ENCODE measurements at places on chromosomes 2 and 18. TPM values are rescaled to one million over a fixed set of nuclear protein-coding genes. Genes with fewer than 3 reads are reported as not detected.

GRCh38 chr2:179613701-179614100, 247.7 kb downstream of the ZNF385B start:
- DNase-seq: no peak

DNA sequence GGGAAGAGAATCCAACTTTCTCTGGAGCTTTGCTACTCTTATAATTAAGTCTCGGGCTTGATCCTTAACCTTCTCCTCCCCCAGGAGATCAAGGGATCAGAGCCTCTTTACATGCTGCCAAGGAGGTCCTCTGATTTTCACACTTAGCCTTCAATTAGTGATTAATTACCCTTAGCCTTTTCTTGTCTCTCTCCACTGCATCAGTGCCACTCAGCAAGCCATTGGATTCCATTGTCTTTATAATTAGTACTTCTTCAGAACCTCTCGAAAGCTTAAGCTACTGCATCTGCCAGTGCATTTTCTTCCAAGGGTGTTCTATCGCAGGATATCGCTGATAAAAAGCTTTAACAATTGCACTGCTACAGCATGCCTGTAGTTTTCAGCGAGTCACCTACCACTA, 477.0 kb upstream of the MEIS1 start:
- no peak for DNase-seq

DNA sequence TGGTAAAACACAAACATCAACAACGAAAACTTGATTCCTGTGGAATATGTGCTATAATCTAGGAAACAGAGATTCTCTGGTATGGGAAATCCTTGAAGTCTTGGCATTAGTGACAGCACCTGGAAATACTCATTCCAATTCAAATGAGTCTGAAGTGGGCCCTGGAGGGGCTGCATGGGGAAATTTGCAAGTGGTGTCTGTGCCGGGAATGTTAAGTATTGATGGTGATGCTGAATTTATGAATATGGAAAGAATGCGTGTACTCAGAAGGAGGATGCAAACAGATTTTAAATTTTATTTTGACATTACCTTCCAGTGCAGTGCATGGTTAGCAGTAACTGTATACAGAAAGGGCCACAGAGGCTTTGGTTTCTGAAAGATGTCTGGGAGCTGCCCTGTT, 37.2 kb downstream of the PTPRM start:
- DNase-seq: no peak

DNA sequence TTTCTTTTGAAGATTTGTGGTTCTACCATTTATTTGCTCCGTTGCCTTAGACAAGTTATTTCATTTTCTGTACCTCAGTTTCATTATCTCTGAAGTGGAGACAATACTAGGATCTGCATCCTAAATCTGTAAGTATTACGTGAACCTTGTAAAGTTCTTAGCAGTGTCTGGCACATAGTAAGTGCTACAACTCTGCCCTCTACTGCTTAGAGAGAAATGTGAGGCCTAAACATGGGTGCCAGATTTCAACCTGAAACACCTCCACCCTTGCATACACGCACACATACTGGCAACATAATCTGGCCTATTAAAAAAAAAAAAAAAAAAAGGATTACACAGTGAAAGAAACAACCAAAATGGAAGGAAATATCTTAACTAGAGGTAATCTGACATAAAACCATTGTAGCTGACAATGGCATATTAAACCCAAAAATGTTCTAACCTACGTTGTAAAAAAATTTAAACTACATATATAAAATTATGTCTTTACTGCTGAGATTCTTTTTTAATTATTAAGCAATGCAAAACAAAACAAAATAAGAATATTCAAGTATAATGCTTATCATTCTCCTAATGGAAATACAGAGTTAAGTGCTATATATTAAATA, 132.6 kb downstream of the MAP2 start:
- no peak for DNase-seq

DNA sequence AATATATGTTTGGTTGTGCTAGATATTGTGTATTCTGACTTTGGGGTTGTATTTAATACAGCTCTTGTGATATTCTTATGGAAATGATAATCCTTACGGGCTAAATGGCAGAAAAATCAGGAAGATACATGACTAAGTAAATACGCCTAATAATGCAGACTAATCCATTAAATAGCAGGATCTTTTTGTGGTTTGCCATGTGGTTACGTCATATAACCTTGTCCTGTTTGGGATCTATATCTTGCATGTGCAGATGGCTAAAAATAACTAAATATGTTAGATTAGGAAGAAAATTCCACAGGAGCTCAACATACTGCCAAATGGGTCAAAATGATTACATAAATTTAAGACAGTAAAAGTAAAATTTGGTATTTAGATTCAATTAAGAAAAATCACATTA, 83.0 kb downstream of the NEB start:
- DNase-seq: no peak

DNA sequence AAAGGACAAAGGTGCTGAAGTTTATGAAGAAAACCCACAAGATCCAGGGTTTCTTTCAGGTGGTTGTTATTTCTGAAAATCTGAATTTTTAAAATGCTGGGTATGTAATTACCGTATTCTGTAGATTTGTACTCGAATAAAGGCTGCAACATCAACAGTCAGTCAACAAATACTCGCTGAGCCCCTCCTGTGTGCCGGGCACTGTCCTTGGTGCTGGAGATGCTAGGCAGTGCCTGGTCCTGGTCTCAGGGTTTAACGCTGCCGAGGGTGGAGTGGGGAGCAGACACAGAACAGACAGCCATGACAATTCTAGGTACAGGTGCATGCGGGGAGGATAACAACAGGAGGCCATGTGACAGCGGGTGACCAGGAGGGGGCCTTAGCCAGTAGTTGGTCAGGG, 27.2 kb upstream of the PDIA6 start:
- no peak for DNase-seq

DNA sequence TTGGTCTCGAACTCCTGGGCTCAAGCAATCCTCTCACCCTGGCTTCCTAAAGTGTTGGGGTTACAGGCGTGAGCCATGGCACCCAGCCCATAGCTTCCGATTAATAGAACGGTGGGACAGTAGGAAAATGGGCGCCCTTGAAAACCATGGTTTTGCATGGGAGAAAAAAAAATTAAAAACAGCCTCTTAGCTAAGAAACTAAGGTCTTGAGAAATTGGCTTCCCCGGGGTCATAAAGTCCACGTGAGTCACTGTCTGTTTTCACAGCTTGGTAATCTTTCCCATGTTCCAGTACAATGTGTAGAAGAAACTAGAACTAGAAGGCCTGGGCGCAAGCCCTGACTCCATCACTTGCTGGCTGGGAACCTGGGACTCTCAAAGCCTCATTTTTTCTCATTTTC, 20.7 kb downstream of the B3GNT2 start:
- no peak for DNase-seq

DNA sequence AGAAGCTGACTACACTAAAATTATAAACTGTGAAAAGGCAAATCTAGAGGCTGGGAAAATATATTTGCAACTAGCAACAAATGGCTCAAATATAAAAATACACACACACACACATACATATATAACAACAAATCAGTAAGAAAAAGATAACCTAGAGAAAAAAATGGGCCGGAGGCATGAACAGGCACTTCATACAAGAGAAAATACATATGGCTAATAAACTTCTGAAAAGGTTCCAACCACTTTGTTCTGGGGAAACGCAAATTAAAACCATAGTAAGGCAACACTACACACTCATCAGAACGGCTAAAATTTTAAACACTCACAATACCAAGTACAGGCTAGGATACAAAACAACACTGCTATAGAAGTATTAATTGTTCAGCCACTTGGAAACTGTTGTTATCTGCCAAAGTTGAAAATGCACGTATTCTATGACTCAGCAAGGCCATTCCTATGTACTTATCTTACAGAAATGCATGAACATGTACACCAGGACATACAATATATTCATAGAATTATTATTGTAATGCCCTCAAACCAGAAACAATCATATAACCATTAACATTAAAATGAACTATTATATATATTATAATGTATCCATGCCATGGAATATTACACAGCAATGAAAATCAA, 15.6 kb downstream of the WDSUB1 start:
- no peak for DNase-seq

GRCh38 chr18:45802814-45803492, 22.5 kb upstream of the SIGLEC15 start:
- DNase-seq: no peak

DNA sequence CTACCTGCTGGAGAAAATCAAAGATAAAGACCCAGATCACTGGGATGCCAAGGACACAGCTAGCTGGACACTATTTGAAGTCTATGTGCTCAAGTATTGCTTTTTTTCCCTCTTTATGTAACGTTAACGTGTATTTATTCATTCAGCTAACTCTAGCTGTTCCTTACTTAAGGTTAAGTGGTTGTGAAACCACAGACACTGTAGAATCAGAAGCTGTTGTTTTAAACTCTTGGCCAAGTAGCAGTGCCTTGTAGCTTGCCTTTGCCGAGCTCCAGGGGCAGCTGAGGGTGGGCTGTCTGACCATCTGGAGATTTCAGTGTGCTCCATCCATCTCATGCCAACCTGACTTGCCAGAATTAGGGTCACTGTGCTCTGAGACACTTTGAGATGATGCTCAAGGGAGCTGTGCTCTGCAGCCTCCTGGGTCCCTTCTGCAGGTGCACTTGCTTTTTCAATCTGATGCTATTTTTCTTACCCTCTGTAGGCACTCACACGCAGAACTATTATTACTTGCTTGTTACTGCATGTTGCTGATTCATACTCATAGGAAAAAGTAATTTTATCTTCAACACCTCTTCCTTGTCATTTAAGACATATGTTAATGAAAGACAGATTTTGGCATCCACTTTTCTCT, 116.2 kb downstream of the METTL8 start:
- no peak for DNase-seq

GRCh38 chr2:240205348-240205747, 64.9 kb upstream of the OTOS start:
- no peak for DNase-seq

GRCh38 chr2:163269374-163270021, 430.9 kb upstream of the KCNH7 start:
- no peak for DNase-seq

DNA sequence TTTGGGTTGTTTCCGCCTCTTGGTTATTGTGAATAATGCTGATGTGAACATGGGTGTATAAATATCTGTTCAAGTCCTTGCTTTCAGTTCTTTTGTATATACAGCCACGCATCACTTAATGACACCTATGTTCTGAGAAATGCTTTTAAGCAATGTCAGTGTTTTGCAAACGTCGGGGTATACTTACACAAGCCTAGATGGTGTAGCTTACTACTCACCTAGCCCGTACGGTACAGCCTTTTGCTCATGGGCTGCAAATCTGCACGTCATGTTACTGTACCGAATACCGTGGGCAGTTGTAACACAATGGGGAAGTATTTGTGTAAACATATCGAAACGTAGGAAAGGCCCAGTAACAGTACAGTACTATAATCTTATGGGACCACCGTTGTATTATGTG, 12.4 kb downstream of the RALB start:
- DNase-seq: no peak

DNA sequence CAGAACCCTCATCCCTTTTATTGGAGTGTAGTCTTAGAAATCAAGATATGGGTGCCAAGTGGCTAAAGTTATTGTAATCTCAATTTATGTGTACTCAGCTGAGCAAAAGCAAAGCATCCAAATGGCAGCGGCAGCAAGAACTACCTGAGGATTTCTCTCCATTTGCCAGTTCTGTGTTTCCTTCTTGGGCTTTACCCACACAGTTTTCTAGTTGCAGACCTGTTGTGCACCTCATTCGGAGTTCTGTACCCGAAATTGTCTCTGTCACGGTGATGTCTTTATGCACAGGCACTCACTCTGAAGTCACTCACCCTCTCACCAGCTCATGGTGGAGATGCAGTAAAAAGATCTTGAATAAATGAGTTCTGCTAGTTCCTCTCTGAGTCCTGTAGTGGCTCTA, 43.6 kb downstream of the INPP4A start:
- no peak for DNase-seq

DNA sequence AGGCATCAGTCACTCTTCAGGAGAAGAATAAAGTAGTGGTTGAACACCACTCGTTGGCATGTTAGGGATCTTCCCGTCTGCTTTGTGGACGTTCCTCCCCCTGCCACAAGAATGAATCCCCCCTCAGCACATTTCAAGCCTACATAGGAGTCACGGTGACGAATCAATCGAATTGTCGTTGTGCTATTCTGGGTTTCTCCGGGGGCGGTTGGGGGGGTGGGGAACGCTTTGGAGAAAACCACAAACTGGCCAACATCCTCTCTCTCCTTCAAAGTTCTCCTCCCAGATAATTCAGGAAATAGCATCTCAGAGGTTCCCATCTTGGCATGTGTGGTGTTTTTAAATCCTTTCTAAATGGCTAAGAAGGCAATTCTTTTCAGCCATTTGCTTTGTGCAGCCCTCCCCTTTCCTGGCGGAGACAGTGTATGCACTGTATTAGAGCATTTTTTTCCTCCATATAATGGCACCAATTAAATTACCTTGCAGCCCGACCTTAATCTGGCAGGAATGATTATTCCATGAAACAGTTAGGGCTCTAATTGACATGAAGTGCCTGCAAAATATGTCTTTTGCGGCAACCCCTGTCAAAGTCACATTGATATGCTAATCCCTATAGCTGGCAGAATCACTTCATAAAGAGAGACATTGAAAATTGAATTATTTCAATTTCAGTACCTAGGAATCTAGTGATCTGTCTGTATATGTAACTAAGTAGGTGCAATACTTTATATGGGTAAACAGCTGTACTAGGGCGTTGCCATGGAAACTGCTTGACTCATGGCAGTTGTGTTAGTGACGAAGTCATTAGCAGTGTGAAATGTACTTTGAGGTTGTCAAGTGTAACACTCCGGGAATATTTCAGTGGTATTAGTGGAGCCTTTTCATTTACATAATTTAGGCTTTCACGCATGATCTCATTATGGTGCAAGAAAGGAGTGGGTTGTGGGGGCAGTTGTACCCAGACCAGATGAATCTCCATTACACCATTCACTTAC, 323.4 kb upstream of the SLC14A2 start:
- no peak for DNase-seq

DNA sequence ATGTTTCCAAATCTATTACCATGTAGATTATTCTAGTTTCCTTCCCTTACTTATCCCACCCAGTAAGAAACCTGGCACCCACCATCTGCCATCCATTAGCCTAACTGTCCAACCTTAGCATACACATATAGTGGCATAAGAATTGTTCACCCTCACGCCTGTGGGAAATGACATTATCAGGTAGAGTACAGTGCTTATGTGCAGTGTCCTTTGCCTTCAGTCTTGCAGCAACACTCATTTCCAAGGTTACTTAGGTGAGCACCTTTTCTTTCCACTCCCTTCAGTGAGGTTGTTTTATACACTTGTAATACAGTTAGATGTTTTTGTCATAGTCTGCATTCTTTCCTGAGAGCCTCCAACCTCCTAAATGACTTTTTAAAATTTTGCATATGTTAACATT, 18.1 kb downstream of the AQP12B start:
- no peak for DNase-seq

- DNase-seq: no peak
Measured at GRCh38 chr18:27577265-27577664, 392.2 kb upstream of the CHST9 start.

Gene TMEM150A
- polyA plus RNA-seq: 43.0 TPM

Gene CHAC2
- polyA plus RNA-seq: 5.0 TPM

Gene FOXD4L1
- polyA plus RNA-seq: 0.48 TPM

All from left renal cortex interstitium (tissue), 4 donors.